Left ventricle myocardium inferior (tissue), 1 donor: ENCODE measurements at places on chromosomes 2 and 18.

GRCh38 chr18:34098109-34098508, 126.6 kb downstream of the NOL4 start:
- no peak for DNase-seq

DNA sequence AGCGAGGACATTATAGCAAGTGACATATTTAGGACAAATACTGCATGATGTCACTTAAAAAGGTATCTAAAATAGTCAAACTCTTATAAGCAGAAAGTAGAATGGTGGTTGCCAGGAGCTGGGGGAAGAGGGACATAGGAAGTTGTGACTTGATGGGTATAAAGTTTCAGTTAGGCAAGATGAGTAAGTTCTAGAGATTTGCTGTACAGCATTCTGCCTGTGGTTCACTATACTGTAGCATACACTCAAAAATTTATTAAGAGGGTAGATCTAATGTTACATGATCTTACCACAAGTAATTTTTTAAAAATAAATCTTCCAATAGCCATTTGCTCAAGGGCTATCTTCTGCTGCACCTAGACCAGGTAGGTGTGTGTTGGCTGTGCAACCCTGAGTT, 78.1 kb upstream of the NPAS2 start:
- DNase-seq: no peak

- peak; percentile 40 for DNase-seq
These were observed 603 bp downstream of the ATAD2B start for GRCh38 chr2:23926290-23926749.

DNA sequence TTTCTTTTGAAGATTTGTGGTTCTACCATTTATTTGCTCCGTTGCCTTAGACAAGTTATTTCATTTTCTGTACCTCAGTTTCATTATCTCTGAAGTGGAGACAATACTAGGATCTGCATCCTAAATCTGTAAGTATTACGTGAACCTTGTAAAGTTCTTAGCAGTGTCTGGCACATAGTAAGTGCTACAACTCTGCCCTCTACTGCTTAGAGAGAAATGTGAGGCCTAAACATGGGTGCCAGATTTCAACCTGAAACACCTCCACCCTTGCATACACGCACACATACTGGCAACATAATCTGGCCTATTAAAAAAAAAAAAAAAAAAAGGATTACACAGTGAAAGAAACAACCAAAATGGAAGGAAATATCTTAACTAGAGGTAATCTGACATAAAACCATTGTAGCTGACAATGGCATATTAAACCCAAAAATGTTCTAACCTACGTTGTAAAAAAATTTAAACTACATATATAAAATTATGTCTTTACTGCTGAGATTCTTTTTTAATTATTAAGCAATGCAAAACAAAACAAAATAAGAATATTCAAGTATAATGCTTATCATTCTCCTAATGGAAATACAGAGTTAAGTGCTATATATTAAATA, 132.6 kb downstream of the MAP2 start:
- DNase-seq: no peak

DNA sequence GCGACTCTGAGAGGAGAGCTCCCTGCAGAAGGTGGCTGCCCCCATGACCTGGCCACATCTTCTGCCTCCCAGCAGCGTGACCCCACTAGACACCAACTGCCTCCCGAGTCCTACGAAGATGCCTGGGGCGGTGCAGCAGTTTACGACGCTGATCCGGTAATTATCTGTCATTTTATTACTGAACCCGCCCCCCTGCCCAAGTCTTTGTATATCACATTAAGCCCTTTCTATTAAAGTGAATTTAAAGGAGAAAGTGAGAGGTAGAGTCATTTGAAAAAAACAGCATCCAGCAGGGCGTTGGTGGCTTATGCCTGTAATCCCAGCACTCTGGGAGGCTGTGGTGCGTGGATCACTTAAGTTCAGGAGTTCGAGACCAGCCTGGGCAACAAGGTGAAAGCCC, 33.4 kb downstream of the ABCG8 start:
- DNase-seq: no peak

- no peak for DNase-seq
These were observed 1324.6 kb upstream of the NRXN1 start for GRCh38 chr2:52356556-52356955.

GRCh38 chr2:102417946-102418345, 5.0 kb upstream of the IL18RAP start:
- DNase-seq: no peak

- no peak for DNase-seq
These were observed 14.6 kb downstream of the AP1S3 start for GRCh38 chr2:223822818-223823217.

- no peak for DNase-seq
These were observed 2.6 kb downstream of the GRHL1 start for GRCh38 chr2:9954136-9954535.

DNA sequence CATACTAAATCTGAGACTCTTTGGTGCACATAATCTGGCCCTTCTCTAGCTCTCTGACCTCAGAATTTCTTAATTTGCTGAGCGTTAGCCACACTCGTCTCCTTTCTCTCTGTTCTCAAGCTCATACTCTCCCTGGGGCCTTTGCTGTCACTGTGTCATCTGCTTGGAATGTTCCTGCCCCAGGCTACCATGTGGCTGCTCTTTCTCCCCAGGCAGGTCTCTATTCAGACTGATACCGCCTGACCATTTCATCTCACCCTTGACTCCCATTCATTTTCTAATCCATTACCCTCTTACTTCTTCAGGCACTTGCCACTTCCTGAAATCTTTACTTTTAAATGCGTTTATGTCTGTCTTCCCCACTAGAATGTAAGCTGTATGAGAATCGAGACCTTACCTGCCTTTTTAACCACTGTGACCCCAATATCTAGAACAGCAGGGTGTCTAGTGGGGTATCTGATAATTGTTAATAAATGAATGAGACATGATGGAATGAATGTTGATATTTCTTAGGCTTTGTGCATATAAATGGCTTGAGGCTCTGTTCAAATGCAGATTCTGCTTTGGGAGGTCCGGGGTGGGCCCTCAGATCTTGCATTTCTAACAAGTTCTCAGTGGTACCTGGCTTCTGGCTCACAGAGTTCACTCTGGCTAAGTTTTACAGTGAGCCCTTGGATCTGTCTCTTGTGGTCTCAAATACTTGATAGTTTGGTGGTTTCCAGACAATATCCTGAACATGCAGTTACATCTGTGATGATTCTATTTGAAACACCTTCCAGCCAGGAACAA, 89.9 kb upstream of the EPC2 start:
- no peak for DNase-seq

DNA sequence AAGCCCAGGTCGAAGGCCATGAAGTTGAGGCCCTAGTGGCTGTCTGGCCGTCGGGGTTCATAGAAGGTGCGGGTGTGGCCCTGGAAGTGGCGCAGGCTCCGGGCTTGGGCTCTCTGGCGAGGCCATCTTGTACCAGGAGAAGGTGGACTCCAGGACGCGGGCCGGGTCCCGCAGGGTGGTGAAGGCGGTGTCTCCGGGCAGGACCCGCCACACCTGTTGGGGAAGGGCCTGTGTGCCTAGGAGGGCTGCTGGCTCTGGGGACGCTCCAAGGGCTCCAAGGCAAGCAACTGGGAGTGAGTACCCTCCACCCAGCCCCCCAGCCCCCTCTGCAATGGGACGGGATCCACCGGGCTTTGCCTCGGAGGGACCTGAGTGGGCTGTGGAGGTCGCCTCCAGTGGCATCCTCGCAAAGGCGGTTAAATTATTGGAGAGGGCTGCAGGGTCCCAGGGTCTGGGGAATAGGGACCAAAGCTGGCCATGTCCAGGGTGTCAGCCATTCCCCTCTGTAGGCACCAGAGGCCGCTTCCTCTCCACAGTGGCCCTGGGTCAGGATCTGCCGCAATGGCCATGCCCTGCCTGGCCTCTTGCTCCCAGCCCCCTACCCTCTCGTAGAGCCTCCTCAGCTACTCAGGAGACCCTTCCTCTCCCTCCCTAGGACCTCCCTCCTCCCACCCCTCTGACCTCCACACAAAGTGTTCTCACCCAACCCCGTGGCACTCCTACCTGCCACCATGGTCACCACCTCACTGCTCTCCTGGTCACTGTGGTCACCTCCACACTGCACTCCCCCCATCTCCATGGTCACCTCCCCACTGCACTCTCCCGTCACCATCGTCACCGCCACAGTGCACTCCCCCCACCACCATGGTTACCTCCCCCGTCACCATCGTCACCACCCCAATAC, 10.3 kb downstream of the AQP12A start:
- peak; percentile 7 for DNase-seq

GRCh38 chr2:45769854-45770576, 118.5 kb downstream of the PRKCE start:
- DNase-seq: no peak

GRCh38 chr2:23664066-23664788, 262.7 kb downstream of the ATAD2B start:
- no peak for DNase-seq

DNA sequence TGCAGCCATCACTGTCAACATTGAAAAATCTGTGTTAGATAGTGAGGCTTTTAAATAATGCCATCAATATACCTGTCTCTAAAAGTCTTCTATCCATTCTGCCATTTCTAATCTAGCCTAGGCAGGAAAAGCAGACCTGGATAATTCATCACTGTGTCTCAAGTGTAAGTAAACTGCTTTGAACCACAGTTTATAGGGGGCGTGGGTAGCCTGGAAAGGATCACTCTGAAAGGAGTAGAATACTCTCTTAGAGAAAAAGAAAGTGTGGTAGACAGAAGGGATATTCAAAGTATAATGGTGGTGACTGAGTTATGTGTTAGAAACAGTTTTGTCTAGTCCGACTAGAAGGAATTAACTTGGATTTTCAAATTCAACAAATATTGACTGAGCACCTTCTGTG, 40.8 kb downstream of the CERS6 start:
- DNase-seq: no peak

GRCh38 chr2:202883987-202884675, 12.6 kb upstream of the ICA1L start:
- no peak for DNase-seq

DNA sequence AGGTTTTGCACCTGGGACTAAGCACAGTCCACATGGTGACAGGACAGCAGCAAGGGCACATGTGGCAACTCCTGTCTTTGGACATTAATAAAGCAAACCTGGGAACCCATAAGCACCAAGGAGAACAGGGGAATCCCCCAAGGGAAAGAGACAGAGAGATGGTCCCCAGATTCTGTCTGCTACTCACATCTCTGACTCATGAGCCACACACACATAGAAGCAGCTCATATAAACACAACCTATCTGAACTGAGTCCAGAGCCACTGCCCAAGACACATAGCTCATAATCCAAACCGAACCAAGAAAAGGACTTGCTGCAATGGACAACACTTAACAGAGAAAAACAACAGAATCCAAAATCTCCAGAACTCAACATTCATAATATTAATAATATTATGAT, 82.5 kb downstream of the OSBPL1A start:
- DNase-seq: no peak

DNA sequence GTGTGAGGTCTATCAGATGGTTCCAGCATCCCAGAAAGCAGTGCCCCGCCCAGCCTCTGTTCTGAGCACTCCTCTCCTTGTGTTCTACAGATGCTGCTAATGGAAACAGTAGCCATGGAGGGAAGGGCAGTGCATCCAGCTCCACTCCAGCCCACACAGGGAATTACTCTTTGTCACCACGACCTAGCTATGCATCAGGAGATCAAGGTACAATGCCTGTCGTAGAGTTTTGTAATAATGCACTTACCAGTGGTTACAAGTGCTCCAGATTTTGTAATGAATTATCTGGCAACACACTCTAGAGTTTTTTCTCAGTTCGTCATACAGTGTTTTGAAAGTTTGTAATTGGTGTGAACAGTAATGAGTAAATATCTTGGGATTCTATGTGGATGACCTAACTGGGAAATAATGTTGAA, 161.1 kb downstream of the ESCO1 start:
- DNase-seq: no peak

GRCh38 chr18:78757014-78757413, 222.6 kb upstream of the SALL3 start:
- DNase-seq: no peak
